Fibroblast of skin of scalp (primary cell): ENCODE measurements at places on chromosomes 5 and 9.

- peak; percentile 13 for DNase-seq
Observed at GRCh38 chr9:17744786-17745185, 165.9 kb downstream of the SH3GL2 start.

GRCh38 chr9:114954956-114955582 lies 24.7 kb upstream of the TNFSF8 start:
- DNase-seq = no peak

DNA sequence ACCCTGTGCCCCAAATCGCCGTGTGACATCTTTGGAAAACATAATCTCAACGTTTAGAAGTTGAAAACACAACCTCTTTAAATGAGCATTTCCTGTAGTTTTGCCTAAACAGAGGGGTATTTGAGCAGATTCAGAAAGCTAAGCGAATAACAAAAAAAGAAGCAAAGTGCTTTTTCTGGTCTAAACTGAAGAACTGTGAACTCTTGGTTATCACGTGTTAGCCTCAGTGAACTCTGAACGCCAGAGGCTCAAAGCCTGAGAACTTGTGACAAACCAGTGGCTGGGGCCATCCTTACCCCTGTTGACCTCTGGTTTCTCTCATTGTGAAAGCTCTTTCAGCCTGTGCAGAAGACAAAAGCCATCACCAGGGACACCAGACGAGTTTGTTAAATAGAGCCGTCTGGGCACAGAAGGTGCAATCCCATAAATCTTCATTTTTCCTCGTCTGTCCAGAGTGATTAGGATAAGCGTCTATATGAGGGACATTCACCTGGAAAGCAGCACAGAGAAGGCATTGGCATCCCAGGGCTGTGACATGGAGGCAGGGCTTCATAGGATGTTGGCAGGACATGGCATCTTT lies 61.4 kb upstream of the ICE1 start:
- DNase-seq = no peak

DNA sequence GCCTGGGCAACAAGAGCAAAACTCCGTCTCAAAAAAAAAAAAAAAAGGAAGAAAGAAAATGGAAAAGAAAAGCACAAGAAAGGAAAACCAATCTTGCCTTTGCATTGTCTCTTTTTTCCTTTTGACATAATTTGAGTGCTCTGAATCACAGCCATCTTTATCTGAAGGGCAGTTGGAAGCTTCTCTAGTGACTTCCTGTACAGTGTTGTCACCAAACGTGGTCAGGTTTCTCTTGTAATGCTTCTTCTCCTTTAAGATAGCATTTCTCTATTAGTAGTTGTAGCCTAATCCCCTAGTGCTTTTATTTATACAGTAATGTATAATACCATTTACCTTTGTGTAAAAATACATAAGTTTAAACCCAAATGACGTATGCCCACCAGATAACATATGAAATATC lies 18.1 kb downstream of the PRKACG start:
- DNase-seq = no peak

DNA sequence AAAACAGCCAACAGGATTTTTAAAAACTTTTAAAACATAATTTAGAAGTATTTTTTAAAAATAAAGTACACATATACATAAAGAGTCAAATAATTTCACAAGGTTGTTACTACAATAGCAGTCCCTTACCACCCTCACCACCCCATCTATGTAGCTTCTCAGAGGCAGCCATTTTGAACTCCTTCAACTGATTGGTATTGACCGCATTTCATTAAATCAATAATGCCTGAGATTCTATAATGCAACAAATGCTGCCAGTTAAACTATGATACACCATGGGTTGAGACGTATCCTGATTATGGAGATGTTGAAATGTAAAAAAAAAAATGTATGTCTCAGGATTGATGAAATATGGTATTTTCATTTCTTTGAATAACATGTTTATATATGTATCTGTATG lies 78.8 kb downstream of the PCSK1 start:
- no peak for DNase-seq

- DNase-seq = no peak
Observed at GRCh38 chr5:124154714-124155113, 591.7 kb downstream of the ZNF608 start.

- peak; percentile 66 for DNase-seq
Observed at GRCh38 chr5:55456216-55456895, 78.4 kb downstream of the PLPP1 start.

GRCh38 chr9:27331393-27331792 lies 34.4 kb upstream of the EQTN start:
- DNase-seq = no peak

- DNase-seq = no peak
Observed at GRCh38 chr5:134949316-134949715, 18.4 kb upstream of the CATSPER3 start.

DNA sequence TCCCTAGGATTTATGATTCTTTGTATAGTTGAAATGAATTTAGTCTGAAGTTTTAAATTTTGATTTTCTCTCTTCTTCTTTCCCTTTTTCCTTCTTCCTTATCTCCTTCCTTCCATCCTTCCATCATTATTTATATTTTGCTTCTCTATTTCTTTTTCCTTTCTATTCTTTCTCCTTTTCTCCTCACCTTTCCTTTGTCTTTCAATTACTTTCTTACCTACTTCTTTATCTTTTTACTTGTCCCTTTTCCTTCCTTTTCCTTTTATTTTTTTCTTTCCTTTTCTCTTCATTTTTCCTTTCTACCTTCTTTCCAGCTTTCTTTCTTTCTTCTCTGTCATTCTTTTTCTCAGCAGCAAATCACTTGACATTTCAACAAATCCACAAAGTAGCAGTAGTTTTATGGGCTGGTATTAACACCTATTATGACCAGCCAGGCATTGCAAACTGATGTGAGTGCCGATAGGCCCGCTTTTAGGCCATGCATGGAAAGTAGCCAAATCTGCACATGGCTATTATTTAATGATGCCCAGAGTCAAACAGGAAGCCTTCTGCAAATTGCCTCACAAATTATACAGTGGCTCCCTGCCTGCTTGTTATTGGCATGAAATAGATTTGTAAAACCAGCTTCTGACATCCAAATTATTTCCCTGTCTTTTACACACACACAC lies 37.1 kb upstream of the NR3C1 start:
- no peak for DNase-seq

GRCh38 chr5:106106384-106106783 lies 1564.4 kb downstream of the EFNA5 start:
- DNase-seq = peak; percentile 32

- no peak for DNase-seq
Observed at GRCh38 chr9:13429301-13430190, 150.1 kb upstream of the MPDZ start.

DNA sequence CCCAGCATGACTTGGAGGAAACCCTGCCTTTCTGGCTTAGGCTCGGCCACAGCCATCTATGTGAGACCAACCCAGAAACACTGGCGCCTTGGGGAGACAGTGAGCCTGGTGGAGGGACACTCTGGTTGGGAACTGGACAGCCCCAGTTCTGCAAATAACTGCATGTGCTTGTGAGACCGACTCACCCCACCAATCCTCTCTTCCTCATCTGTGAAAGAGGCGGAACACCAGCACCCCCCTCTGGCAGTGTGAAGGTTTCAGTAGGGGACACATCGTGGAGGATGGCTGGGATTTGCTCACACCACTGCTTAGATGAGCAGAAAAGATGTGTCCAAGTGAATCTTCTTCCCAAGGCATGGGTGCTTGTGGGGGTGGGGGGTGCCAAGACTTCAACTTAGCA lies 43.4 kb upstream of the N4BP3 start:
- peak; percentile 11 for DNase-seq

DNA sequence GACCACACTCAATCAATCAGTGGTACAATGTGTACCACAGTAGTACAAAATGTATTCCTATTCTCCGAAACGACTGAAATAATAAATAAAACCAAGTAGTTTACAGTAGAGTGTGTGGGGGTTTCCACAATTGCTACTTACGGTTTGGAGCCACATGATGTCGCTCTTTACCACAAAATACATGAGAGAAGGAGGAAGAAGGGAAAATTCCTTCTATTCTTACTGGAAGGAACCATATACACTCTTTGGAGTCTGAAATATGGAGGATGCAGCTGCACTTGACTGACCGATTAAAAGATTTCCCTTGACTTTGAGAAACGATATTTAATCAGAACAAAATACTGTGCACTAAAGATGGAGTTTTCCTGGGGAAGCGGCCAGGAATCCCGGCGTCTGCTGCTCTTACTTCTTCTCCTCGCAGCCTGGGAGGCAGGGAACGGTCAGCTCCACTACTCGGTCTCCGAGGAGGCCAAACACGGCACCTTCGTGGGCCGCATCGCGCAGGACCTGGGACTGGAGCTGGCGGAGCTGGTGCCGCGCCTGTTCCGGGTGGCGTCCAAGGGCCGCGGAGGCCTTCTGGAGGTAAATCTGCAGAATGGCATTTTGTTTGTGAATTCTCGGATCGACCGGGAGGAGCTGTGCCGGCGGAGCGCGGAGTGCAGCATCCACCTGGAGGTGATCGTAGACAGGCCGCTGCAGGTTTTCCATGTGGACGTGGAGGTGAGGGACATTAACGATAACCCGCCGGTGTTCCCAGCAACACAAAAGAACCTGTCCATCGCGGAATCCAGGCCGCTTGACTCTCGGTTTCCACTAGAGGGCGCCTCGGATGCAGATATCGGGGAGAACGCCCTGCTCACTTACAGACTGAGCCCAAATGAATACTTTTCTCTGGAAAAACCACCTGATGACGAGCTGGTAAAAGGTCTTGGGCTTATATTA lies at the start of gene PCDHA4:
Gene PCDHA4 (plus strand): TSS at position 235 of the 942 bp plus-strand sequence.
- peak; percentile 1 for DNase-seq

GRCh38 chr9:26781906-26782305 lies 110.7 kb downstream of the CAAP1 start:
- no peak for DNase-seq

GRCh38 chr5:125961150-125961549 lies 462.1 kb upstream of the GRAMD2B start:
- DNase-seq = no peak

- DNase-seq = no peak
Observed at GRCh38 chr5:8445139-8445538, 576.2 kb downstream of the MTRR start.

- peak; percentile 80 for DNase-seq
Observed at GRCh38 chr5:43772764-43773477, 169.9 kb downstream of the NNT start.

DNA sequence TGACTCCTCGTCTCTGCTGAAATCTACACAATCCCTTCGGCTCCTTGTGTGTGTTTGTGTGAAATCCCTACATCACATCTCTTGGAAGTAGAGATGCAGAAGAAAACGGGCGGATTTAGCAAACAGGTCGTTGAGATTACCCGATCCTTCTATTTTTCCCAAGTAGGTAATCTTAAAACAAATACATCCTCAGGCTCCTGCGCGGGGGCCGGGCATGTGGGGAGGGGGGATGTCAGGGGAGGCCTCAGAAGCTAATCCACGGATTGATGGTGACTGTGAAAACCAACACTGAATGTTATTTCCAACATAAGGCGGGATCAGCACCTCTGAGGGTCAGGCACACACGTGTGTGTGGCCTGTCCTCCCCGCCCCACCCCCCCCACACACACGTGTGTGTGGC lies 137.8 kb downstream of the ROR2 start:
- no peak for DNase-seq

GRCh38 chr5:122703203-122703602 lies 71.7 kb upstream of the SNX2 start:
- DNase-seq = no peak

GRCh38 chr9:127104581-127105311 lies 17.7 kb downstream of the ANGPTL2 start:
- DNase-seq = no peak

- no peak for DNase-seq
Observed at GRCh38 chr5:25516141-25516540, 871.4 kb upstream of the CDH10 start.

DNA sequence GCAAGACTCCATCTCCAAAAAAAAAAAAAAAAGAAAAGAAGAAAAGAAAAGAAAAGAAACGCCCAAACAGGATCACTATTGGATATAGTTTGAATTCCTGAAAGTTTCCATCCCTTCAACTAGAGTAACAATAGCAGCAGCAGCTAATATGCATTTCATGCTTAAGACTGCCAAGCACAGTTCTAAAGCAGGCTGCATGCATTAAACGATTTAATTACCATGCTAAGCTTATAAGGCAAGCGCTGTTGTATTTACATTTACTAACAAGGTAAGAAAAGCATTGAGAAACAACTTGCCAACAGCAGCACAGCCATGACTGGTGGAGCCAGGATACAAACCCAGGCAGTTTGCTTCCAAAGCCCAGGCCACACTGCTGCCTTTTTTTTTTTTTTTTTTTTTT lies 13.0 kb downstream of the TBC1D2 start:
- no peak for DNase-seq

DNA sequence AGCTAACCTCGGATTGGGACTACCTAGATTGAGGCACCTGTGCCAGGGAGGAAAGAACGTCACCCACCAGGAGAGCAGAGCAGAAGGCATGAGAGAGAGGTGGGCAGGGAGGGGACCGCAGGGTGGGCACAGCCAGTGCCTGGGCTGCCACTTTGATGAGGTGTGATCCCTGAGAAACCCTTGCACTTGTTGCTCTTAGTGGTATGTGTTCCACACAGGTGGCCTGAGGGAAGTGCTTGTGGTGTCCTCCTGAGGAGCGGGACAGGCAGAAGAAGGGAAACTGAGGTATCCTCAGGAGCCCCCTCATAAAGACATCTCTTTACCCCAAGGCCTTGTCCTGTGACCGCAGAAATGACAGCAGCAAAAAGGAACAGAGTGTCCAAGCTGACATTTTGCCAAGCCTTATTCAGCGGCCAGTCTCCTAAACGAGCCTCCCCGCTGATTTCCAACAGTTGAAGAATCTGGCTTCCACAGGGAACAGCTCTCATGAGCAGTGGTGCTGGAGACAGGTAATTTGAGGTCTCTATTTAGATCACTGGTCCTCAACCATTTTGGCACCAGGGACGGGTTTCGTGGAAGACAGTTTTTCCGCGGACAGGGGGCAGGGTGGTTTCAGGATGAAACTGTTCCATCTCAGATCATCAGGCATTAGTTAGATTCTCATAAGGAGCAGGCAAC lies 82.4 kb downstream of the FOXD1 start:
- no peak for DNase-seq

DNA sequence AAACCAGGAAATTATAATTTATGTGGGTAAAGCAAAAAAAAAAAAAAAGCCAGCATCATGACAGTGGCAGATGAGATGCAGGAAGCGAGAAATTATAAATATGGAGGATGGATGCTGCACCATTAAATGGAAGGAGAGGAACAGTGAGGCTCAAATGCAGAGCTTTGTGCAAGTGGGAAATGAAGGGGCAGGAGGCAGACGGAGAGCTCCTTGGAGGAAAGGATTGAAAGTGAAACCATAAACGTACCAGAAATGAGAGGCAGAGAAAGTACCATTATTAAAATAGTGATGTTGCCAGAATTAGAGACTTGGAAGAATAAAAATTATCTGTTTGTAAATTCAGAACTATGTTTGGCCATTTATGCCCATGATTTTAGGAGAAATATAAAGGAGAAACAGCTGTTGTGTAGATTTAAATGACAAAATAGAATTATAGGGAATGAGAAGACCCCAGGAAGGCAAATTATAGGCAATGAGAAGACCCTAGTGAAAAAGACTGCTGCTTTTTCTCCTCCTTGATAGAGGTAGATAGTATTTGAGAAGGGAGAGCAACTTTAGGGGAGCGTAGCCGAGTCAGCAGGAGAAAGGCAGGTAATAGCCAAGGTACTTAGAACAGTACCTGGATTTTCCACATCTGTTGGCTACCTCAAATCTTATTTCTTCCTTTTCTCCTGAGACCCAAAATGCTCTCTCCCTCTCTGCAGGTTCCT lies 341.0 kb upstream of the CD180 start:
- peak; percentile 15 for DNase-seq

- peak; percentile 81 for DNase-seq
Observed at GRCh38 chr9:83219154-83219923, 156.4 kb upstream of the RASEF start.

GRCh38 chr9:107546859-107547258 lies 57.3 kb upstream of the KLF4 start:
- no peak for DNase-seq
